Stimulated activated CD8-positive, alpha-beta memory T cell treated with anti-CD3 and anti-CD28 coated beads, Interleukin-4, amount 100 ng/mL, for 4 hours (primary cell): ENCODE measurements at places on chromosomes 12 and 14.

GRCh38 chr14:33377596-33378390 lies 439.1 kb downstream of the NPAS3 start:
- no peak for DNase-seq

GRCh38 chr12:96015672-96016071 lies 19.5 kb upstream of the HAL start:
- DNase-seq: no peak

DNA sequence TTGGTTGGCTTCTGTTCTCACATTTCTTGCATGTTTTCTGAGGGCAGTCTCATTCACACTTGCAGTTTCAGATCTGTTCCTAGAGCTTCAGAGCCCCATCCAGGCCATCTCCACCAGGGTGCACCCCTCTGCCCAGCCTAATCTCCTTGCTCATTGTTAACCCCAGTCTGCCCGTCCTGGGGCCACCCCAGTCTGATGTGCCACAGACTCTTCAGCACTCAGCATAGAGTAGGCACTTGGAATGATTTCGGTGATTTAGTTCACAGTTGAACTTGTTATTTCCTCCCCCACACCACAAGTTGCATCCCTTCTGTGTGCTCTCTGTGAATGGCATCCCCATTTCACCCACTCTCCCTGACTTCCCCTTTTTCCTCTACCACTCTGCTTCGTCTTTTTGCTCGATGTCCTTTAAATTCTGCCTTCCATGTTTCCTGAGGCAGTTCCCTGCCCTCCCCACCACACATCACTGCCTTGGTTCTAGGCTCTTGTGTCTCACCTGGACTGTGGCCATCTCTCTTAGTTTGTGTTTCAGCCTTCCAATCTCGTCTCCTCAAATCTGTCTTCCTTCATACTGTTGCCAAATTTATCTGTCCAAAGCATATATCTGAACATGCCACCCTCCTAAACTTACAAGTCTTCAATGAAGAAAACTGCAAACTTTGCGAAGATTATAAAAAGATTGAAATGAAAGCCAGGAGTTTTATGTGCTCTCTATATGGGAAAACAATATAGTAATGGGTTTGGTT lies 41.5 kb downstream of the ANO6 start:
- DNase-seq: no peak

- DNase-seq: no peak
Measured at GRCh38 chr12:80157645-80158044, 58.3 kb downstream of the OTOGL start.

- DNase-seq: no peak
Measured at GRCh38 chr12:100141998-100142850, 450 bp downstream of the BLTP3B start.

GRCh38 chr14:103071544-103072251 lies 12.3 kb upstream of the LBHD2 start:
- DNase-seq: no peak

GRCh38 chr12:46480316-46480715 lies 107.7 kb upstream of the SLC38A2 start:
- DNase-seq: no peak

DNA sequence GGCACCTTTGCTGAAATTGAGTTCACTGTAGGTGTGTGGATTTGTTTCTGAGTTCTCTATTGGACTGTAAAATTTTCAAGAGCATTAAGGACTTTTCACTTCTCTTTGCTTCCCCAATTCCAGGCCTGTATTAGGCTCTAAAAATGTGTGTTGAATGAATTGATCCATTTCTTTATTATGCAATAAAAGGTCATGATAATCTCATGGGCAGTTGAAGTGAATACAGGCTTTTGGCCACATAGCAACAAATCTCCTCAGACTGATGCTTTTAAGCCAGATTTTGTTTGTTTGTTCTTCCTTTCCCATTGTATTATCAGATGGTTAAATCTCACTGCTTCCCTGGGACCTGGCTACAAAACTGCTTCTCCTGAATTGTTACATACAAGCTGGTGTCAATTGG lies 258.0 kb upstream of the FAR2 start:
- no peak for DNase-seq

DNA sequence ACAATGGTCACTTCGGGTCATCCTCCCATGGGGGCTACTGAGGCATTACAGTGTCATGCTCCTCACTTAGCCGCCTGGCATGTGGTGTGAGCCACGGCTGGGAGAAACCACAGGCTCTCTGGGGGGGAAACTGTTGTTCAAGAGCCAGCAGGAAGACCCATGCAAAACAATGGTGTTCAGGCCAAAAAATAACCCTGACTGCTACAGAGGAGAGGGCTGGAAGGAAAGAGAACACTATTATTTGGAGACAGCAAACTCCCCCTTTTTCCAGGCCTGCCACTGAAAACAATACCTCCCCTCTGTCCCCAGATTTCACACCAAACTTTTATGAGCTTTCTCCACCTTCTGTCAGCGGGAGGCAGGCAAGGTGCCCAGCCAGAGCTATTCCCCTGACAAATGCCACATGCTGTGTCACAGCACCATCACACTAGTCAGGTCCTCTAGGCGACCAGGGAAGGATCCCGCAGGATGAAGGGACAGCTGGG lies 83.7 kb downstream of the CHGA start:
- DNase-seq: no peak

- no peak for DNase-seq
Measured at GRCh38 chr12:116538682-116539305, 20.4 kb upstream of the MAP1LC3B2 start.

DNA sequence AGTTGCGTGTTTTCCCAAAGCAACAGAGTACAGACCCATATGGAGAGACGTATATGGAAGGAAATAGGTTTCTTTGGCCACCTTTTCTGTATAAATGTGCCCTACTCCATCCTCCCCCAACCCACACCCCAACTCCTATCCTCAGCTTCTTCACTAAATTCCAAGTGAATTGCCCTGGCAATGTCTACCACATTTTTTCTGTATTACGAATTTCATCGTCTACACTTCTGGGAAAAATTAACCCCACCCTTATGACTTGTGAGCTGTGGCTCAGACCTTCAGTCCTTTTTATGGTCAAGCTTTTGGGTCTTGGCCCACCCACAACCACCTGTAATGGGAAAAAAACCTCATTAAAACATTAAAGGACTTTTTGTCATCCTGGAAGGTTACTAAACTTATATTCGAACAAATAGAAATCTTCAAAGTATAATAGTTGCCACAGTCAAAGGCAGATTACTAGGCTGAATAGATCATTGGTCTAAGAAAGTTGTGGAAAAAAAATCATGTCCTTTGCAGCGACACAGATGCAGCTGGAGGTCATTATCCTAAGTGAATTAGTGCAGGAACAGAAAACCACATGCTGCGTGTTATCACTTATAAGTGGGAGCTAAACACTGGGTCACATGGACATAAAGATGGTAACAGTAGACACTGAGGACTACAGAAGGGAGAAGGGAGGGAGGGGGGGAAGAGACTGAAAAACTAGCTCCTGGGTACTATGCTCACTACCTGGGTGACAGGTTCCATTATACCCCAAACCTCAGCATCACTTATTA lies 15.7 kb upstream of the NFKBIA start:
- DNase-seq: no peak

GRCh38 chr14:61932974-61933373 lies 170.8 kb downstream of the SNAPC1 start:
- DNase-seq: no peak

- DNase-seq: no peak
Measured at GRCh38 chr12:21627924-21628323, 23.3 kb upstream of the GYS2 start.

DNA sequence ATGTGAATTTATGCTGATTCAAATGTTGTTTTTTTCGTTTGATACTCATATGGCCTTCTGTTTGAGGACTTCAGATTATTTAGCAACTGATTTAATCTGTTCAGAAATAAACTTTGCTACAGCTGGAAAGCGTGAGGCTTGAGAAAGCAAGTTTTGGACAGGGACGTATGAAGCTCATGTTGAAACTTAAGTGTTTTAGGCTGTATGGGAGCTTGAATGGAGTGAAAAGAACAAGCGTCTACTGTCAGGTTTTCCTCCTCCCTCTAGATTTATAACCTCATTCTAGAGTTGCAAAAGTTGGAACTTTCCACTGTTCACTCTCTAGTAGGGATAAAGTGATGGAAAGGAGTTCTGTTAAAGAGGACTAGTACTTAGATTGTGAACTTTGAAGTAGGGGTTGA lies 1.0 kb downstream of the PRPF39 start:
- no peak for DNase-seq

- DNase-seq: no peak
Measured at GRCh38 chr14:95395098-95395737, 75.5 kb upstream of the CLMN start.

GRCh38 chr12:76591476-76591875 lies 31.9 kb upstream of the OSBPL8 start:
- no peak for DNase-seq

DNA sequence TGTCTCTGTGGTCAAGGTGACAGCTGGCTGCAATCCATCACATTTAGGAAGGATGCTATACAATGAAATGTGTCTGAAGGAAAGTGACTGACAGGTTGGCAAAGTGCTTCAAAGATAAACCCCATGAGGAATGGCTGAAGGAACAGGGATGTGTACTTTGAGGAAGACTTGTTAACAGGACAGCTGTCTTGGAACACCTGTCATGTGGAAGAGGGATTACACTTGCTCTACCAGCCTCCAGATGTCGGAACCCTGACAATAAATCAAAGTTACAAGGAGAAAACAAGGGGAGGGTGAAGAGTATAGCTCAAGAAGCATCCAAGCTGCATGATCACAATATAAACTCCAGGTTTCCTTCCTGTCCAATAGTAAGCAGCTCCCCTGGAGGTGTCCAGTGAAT lies 147.8 kb upstream of the TMCC3 start:
- no peak for DNase-seq

DNA sequence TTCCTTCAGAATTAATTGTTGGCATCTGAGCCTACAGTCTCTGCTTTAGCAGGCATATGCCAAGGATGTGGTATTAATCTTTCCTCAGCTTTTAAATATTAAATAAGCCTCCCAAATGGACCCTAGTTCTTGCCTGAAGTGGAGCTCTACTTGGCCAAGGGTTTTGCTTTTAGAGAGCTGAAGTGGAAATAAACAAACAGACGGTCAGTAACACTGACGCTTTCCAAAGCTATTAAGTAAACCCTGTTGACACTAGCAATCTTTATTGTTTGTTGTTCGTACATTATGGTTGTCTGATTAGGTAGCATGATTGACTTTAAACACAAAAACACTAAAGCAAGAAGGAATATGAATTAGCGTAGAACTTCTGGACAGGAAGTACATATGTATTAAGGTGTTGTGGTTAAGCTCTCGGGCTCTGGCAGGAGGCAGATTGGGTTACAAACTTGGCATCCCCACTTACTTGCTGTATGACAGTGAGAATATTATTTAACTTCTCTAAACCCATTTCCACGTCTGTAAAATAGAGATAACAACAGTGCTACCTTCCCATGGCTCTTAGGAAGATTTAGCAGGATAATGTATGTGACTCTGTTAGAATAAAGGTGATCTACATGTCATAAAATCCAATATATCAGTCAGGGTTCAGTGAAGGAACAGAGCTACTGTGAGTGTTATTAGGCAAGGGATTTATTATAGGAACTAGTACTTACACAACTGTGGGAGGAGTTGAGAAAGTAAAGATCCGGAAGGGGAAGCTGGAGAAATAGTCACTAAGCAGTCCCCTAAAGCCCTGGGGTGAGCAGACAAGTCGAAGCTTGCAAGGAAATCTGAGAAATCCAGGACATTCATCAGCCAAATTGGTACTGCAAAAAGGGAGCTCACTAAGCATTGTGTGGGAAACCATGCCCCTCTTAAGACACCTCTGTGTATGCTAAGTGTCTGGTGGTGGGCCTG lies 92.2 kb upstream of the ATF7IP start:
- DNase-seq: no peak

DNA sequence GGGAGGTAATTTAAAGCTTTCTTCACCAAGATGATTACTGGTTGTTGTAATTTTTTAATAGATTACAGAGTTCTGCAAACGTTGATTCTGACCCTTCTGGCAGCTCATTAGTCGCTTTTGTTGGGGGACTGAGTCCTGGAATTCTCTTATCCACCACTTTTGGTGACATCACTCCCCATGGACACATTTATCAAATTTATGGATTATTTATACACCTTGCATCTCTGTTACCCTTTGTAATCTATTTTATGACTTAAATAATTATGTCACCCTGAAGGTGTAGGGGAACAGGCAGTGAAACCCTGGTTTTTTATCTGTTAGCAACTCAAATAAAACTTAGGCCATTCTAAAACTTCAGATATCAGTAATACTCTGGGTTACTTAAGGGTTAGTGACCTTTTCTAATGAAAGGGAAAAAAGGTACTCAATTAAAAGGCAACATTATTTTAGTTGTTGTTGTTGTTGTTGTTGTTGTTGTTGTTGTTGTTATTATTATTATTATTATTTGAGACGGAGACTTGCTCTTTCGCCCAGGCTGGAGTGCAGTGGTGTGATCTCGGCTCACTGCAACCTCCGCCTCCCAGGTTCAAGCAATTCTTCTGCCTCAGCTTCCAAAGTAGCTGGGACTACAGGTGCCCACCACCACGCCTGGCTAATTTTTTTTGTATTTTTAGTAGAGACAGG lies 58.9 kb upstream of the RNU6-7 start:
- DNase-seq: no peak

GRCh38 chr12:41980390-41980789 lies 164.3 kb downstream of the GXYLT1 start:
- DNase-seq: no peak

- no peak for DNase-seq
Measured at GRCh38 chr12:26614011-26614616, 218.9 kb downstream of the ITPR2 start.

DNA sequence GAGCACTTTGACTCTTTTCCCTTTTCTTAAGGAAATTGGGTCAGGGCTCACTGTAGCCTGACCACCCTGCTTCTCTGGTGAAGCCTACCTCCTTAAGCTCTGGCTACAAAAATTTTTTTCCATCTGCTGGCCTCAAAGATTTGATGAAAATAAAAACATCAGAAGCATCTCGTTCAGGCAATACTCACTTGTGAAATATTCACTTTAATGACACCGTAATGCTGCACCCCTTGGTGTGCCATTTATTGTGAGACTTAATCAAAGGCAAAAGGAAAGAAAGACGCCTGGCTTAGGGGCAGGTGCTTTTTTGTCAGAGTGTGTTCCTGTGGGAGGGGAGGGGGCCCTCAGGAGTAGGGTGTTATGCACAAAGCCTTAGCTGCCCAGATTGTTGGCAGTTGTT lies 155.0 kb upstream of the TMPO start:
- DNase-seq: no peak

DNA sequence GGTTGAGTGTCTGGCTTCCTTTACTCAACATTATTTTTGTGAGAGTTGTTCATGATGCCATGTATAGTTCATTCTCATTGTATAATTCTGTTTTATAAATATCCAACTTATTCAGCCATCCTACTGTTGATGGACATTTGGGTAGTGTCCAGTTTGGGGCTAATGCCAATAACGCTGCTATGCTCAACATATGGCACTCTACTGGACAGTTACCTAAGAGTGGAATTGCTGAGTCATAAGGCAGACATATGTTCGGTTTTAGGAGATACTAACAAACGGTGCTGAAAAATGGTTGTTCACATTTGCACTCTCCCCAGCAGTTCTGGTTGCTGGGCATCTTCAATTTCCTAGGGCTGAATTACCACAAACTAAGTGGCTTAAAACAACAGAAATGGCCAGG lies 28.7 kb upstream of the P2RX4 start:
- no peak for DNase-seq

GRCh38 chr14:21987937-21988336 lies 314.3 kb upstream of the OR4E1 start:
- DNase-seq: no peak

GRCh38 chr12:68733661-68734071 lies 12.3 kb upstream of the SLC35E3 start:
- no peak for DNase-seq
